ENCODE measurements at places on chromosomes 7 and 10.

- DNase-seq: no peak
These were observed 22.3 kb downstream of the DLG5 start for GRCh38 chr10:77904100-77904840.

DNA sequence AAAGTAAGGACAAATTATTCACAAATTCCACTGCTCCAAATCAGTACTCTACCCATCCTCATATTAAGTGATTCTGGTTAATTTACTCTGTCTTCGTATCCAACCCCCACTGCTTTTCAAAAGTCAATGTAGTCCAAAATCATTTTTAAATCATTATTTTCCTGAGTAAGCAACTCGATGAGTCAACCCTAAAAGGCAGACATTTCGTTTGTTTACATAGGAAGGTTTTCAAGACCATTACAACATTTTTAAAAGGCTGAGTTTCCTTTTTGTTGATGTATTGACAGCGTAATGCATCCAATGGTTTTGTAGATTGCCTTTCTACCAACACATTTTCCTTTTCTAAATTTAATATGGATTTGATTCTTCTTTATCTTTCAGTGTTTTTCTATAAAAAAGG, 523.0 kb upstream of the ANKRD30A start:
- no peak for DNase-seq

DNA sequence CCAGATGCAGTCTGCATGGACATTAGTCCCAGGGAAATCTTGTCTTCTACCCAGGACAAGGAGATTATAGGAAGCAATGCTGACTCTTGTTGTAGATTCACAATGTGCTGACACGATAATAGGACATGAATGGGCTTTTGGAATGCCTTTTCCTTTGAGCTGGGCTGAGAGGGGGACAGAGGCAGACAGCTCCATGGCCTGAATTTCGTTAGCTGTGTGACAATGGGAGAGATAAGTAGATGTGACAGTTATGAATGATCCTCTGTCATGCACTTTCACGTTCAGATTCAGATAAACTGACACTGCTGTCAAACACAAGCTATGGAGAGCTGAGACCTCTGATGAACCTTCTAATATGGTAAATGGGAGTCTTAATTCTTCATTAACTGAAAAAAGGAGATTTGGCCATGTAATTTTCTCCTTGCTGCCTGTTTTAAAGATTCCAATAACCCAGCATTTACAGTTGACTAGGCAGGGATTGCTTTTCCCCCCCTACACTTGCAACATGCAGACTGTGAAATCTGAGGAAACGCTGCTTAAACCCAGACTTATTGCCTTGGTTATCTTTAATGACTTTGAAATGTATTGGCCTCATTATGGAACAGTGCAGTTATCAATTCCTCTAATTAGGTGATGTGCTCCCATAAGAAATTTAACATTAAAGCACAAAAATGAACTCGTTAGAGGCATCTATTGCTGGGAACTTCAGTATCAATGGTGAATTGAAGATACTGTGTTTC, 669.3 kb downstream of the AUTS2 start:
- DNase-seq: no peak

- DNase-seq: no peak
These were observed 1.8 kb downstream of the REEP3 start for GRCh38 chr10:63522995-63523394.

DNA sequence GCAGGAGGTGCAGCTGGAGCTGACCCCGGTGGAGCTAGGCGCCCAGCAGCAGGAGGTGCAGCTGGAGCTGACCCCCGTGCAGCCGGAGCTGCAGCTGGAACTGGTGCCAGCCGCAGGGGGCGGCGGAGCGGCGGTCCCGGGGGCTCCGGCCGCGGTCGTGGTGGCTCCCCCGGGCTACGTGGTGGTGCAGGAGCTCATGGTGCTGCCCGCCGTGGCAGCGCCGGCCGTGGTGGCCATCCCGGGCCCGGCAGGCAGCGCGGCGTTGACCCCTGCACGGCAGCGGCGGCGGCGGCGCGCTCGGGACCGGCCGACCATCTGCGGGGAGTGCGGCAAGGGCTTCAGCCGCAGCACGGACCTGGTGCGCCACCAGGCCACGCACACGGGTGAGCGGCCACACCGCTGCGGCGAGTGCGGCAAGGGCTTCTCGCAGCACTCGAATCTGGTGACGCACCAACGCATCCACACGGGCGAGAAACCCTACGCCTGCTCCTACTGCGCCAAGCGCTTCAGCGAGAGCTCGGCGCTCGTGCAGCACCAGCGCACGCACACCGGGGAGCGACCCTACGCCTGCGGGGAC, 6.8 kb downstream of the ZNF853 start:
- no peak for DNase-seq

DNA sequence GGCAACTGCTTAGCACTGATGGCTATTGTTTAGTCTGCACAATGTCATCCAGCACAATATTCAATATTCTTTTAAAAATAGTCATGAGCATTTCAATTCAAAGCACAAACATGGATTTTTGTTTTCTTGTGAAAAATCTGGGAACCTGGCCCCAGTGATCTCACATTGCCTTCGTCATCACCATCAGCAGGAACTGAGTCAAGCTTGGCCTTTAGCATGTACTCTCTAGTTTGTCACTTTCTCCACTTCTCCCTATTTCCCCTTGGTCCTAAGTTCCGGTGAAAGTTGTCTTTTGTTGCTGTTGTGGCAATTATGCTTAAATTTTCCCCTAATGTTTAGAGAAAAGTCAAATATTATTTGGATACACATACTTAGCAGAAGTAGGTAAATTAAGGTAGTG, 252.9 kb upstream of the SORCS1 start:
- no peak for DNase-seq

- DNase-seq: no peak
These were observed 10.7 kb downstream of the TSPAN14 start for GRCh38 chr10:80464557-80465450.

GRCh38 chr10:63314020-63314419, 151.8 kb downstream of the JMJD1C start:
- no peak for DNase-seq

- no peak for DNase-seq
These were observed 61.6 kb downstream of the GOLGA7B start for GRCh38 chr10:97911217-97911616.

- DNase-seq: peak; percentile 76
These were observed 19.5 kb upstream of the GNA12 start for GRCh38 chr7:2863461-2864066.
